Heart left ventricle (tissue), 16 donors: ENCODE measurements at places on chromosomes 12 and 14.

GRCh38 chr14:24051789-24052655, at the start of gene CARMIL3:
CARMIL3 (plus strand) TSS chr14:24052009; CDS start chr14:24052154, 145 bp downstream.
- peak; percentile 52 for DNase-seq

- DNase-seq: no peak
Measured at GRCh38 chr12:69578283-69578682, 7.0 kb upstream of the CCT2 start.

GRCh38 chr12:2651068-2651965, 143.5 kb upstream of the FKBP4 start:
- no peak for DNase-seq

GRCh38 chr12:93642751-93643150, 34.4 kb upstream of the CRADD start:
- no peak for DNase-seq

DNA sequence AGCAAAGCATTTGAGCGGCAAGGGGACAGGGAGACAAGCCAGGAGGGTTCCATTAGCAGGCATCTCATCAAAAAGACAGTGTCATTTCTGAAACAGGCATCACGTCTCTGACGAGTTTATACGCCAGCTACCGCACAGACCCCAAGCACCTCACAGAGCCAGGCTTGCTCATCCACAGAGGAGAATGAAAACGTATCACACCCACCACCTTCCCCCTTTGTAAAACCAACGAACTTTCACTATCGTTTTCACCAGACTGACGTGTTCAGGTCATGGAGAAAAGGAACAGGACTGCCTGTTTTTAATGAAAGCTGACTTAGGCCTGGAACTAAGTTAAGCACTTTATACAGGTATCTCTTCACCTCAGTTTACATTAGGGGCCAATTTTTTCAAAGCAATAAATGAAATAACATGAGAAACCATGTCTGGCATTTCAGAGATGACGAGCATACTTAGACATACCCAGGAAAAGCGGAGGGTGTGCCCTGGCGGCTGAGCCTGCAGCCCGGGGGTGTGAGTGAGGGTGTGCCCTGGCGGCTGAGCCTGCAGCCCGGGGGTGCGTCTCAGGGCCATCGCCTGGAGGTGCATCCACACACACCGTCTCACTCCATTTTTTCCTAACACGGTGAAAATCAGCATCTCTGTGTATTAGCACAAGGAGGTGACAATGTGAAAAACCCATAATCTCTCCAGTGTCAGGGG, 41.9 kb downstream of the STX2 start:
- DNase-seq: no peak

DNA sequence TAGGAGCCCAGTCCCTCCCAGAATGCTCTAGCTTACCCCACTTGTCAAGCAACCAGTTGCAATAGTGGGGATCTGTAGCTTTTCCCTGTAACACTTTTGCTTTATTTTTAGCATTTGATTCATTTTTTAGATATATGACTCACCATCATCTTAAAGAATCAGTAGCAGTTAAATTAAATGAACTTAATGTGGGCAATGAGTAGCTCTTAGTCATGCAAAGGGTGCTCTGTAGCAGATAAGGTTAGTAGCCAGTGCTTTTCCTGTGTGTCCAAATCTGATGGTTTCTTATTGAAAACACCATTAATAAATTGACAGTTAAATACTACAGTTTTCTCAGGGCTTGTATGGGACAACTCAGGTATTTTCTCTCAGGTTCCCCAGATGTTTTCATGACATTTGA, 311.8 kb downstream of the RERGL start:
- no peak for DNase-seq
